ENCODE measurements at places on chromosomes 2 and 18.

GRCh38 chr18:59149007-59149406, 9.3 kb downstream of the SEC11C start:
- no peak for DNase-seq

GRCh38 chr18:10047237-10047636, 133.4 kb downstream of the VAPA start:
- no peak for DNase-seq

GRCh38 chr2:151264157-151264825, 2.6 kb upstream of the RBM43 start:
- no peak for DNase-seq

DNA sequence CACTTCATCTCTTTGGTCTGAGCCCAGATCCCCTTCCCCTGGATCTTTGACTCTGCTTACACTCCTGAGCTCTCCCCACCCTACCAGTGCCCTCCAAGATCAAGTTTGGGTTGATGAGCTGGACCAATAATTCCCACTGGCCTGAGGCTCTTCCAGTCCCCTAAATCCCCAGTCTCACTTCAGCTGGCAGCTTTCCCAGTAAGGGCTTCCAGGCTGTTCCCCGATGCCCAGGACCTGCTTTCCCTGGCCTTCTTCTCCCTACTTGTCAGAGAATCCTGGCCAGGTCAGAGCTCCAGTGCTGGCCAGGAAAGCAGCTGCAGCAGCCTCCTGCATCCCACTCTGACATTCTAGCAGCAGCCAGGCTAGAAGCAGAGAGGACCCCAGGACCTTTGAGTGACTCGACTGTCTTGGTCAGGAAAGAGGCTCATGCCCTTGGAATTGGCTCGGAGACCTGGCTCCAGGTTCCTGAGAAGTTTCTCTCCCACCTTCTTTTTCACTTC, 3.5 kb downstream of the WNT6 start:
- DNase-seq: peak; percentile 26

- DNase-seq: no peak
Observed at GRCh38 chr2:218893349-218894150, 12.9 kb downstream of the WNT10A start.

GRCh38 chr18:69397096-69397495, 3.6 kb upstream of the DOK6 start:
- peak; percentile 53 for DNase-seq

DNA sequence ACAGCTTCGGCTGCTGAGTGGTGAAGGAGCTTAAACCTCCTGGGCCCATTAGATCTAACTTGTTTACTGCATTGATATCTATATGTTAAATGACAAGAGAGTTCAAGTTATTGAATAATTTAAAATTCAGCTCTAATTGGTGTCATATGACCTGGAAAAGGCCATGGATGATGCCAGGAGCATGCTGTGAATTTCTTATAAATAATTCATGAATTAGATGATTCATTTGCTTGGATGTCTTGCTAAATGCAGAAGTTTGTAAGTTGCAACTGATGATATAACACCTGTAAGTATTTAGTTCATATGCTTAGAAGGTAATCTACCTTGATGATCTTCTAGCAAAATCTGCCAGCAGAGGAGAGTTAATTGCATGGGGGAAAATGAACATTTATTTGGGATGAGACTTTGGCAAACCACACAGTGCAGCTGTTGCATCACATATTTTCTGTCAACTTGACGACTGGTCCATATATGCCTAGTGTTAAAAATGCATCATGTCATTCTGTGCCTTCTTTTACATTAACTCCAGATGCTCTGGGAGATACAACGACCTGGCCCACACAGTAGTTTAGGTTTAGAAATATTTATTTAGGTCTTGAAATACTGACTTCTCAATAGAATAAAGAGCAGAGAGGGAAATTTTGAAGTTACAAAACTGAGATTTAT, 226.3 kb downstream of the KIAA1328 start:
- DNase-seq: no peak

DNA sequence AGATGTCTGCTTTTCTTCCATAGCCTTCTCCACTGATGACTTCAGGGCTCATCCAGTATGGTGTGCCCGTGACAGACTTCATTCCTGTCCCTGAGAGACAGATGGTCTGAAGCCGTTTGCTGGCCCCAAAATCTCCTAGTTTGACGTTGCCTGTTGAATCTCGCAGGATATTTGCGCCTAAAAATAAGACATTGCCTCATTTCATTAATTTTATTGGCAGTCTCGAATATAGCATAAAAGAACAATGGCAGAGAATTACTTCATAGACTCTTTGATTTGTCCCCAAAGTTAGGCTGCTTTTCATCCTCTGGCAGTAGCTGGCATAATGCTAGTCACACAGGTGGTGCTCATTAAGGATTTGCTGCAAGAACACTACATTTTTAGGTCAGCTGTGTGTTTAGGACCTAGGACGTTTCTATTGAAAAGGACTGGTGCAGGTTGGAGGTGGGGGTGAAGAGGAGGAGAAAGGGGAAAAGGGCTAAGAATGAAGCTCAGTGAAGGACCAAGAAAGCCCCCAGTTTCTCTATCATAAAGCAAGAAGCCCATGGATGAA, 14.7 kb upstream of the ERCC3 start:
- no peak for DNase-seq

GRCh38 chr18:58095655-58096054, 51.6 kb downstream of the NEDD4L start:
- no peak for DNase-seq

DNA sequence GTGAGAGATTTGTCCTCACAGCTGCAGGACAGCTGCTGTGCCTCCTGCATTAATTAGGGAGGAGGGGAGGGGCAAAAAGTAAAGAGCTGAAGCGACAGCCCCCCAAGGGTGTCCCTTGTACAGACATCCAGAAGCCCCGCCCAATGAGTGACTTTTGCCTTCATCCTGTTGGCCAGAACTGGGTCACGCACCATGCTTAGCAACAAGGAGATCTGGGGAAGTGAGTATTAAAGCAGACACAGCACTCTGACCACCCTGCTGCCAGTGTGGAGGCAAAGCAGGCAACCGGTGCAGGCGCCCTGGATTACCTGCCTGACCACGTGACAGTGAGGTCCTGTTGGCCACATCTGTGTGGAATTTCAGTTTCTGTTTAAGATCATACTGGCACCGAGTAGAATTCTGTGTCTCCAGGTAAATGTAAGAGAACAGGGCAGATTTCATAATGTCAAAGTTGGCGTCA, 21.5 kb upstream of the BIN1 start:
- DNase-seq: peak; percentile 91

DNA sequence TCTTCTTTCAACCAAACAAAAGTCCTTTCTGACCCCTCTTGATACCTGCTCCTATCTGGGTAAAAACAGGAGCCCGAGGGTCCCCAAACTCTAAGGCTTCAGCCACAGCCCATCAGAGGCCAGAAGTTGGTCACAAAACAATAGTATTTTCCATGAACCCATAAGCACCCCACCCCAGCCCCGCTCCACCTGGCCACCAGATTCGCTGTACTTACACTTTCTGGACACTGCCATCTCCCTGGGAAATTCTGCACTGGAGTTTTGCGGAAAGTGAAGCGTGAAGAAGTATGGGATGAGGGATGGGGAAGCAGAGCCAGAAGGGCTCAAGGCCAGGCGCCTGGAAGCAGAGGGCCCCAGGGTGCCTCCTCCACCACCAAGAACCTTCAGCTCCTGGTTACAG, 5.2 kb upstream of the RUFY4 start:
- DNase-seq: no peak

GRCh38 chr18:13178976-13179375, 39.6 kb upstream of the LDLRAD4 start:
- DNase-seq: no peak

DNA sequence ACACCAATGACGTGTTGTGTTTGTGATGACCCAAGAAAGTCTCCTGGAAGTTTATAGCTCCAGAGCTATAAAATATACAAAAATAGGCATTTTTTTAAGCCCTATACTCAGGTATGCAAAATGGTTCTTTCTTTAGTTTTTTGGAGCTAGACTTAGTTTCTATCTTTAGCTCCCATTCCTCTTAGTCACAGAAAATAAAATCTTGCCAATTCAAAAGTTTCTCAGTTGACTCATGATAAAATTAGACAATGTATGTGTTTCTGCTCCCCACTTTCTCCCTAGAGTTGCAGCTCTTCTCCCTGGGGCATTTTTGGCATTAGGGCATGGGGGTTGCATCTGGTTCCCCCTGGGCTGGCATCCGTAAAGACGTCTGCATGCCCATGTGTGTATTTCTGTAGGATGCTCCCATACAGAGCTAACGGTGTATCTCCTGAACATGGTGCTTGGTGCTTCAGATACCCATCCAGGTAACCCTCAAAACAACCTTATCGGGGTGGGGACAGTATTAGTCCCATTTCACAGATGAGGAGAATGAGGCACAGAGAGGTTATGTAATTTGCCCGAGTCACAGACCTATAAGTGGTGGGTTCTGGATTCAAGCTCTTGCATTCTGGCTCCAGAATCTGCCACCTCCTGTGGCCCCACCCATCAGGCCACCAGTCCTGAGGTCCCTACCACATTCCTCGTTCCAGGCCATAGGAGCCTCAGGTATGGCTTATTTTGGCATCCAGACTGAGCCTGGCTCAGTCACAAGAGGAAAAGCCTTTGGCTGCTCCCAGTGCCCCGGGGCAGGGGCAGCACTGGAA, 43.1 kb upstream of the ASAP2 start:
- no peak for DNase-seq

- DNase-seq: no peak
Observed at GRCh38 chr2:9231291-9232165, 24.9 kb downstream of the ASAP2 start.

DNA sequence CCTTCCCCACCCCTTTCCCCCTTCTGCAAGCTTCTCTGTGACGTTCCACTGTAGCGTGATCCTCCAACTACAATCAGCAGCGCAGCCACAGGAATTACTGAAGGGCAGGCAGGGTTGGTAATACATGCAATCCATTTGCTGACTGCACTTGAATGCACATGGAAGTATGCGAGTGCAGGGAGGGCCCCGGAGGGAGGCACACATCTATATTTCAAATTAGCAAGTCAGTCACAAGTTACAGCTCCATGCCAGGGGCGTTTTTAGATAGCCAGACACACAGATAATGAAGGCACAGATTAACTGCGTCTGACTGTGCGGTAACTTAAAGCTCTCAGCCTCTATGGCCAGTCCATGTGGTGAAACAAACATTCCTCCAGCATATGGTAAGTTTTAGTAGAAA, 209.2 kb upstream of the GATA6 start:
- DNase-seq: no peak

- peak; percentile 29 for DNase-seq
Observed at GRCh38 chr2:239259603-239260298, 141.1 kb downstream of the HDAC4 start.

- DNase-seq: no peak
Observed at GRCh38 chr2:230520875-230521155, 104.8 kb downstream of the SP100 start.

DNA sequence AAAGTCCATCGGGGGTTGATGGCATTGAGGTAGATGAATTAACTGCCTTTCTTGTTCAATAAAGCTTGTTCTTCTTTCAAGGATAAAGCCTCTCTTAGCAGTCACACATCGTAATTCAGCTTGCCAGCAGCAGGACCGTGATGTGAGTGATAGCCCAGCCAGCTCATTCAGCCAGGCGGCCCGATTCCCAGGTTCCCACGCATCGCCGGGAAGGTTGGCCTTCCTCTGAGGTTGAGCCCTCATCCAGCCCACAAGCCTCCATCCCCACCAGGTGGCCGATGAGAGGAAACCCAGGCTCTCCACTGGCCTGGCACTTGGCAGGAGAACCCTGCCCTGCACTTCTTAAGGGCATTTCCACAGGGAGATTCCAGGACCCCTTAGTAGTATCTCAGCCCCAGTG, 4.7 kb downstream of the AGAP1 start:
- peak; percentile 82 for DNase-seq

GRCh38 chr2:72367530-72368225, 220.0 kb upstream of the CYP26B1 start:
- peak; percentile 71 for DNase-seq

- DNase-seq: no peak
Observed at GRCh38 chr2:120262761-120263428, 10.2 kb downstream of the RALB start.

DNA sequence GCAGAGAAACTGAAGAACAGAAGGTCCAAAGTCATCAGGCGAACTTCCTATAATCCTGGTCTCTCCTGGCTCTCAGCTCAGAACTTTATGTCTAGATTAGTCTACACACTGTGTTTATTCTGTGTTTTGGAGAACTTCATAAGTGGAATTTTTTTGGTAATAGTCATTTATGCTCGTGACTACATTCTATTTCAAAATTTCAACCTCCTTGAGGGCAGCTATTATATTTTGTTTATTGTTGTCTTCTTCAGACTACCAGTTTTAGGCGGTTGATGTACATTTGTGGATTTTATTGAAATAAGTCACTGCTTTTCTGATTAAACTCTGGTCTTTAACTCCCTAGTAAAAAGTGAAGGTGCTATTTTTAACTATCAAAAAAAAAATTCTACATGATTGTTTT, 816.6 kb downstream of the SATB2 start:
- no peak for DNase-seq

- DNase-seq: no peak
Observed at GRCh38 chr2:127901339-127902056, 15.7 kb upstream of the AMMECR1L start.

- DNase-seq: no peak
Observed at GRCh38 chr2:160934263-160934662, 226.0 kb upstream of the TANK start.

DNA sequence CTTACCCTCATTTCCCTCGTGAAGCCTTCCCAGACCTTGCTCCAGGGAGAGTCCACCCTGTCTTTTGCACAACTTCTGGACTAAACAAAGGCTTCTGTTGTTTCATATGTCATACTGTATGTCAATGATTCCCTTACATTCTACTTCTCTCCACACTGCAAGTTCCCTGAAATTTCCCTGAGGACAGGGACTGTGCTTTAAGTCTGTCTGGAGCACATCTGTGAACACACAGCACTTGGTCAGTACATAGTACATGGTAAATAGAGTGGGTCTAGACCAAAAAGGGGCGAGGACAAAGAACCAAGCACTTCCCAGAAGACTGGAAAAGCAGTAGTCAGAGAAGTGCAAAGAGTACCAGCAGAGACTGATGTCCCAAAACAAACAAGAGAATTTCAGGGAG, 23.7 kb upstream of the IMPA2 start:
- DNase-seq: no peak

DNA sequence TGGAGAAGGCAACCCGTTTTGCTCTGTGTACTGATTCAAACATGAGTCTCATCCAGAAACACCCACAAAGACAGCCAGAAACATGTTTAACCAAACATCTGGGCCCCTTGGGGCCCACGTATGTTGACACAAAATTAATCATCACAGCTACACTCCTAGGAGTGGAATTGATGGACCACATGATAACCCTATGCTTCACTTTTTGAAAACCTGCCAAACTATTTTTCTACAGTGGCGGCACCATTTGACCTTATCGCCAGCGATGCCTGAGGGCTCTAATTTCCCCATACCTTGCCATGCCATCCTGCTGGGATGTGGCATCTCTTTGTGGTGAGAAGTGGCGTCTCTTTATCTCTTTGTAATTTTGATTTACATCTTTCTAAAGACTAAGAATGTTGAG, 38.5 kb downstream of the PSMG2 start:
- DNase-seq: no peak

- DNase-seq: no peak
Observed at GRCh38 chr2:88177556-88177955, 7.4 kb downstream of the THNSL2 start.

- DNase-seq: peak; percentile 45
Observed at GRCh38 chr2:230983566-230983965, 12.4 kb upstream of the SPATA3 start.

- peak; percentile 48 for DNase-seq
Observed at GRCh38 chr2:128377071-128377910, 58.6 kb upstream of the HS6ST1 start.

- no peak for DNase-seq
Observed at GRCh38 chr2:224278531-224278930, 123.4 kb downstream of the FAM124B start.

- DNase-seq: no peak
Observed at GRCh38 chr2:181268174-181268867, 188.9 kb upstream of the ITGA4 start.

All from endodermal cell (in vitro differentiated cells).